ENCODE measurements at places on chromosomes 5 and 9.

GRCh38 chr9:23117616-23118015 is 671.0 kb downstream of the DMRTA1 start:
- H3K27ac ChIP-seq, result no peak overlapping the region
- DNase-seq, result no peak

DNA sequence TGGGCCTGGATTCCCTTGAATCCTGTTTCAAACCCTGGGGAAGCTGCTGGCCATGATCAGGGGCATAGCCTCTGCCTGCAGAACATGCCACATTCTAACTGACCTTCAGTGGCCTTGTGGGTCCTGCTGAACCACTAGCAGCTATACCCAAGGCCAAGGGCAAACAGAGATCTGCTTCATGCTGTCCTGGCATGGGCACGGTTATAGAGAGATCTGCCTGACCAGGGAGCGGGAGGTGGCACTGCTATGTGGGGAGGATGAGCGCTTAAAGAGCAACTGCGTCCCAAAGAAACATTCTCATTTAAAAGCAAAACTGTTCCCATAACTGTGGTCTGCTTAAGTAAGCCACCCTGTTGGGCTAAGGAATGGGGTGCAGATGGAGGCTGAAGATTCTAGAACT is 36.5 kb upstream of the SYNPO start:
- no peak overlapping the region for H3K27ac ChIP-seq
- H3K36me3 ChIP-seq, result no peaks in the 10 kb centered on the region
- no peak for DNase-seq
- peaks cover 9% of the 10 kb centered on the region for H3K4me1 ChIP-seq

DNA sequence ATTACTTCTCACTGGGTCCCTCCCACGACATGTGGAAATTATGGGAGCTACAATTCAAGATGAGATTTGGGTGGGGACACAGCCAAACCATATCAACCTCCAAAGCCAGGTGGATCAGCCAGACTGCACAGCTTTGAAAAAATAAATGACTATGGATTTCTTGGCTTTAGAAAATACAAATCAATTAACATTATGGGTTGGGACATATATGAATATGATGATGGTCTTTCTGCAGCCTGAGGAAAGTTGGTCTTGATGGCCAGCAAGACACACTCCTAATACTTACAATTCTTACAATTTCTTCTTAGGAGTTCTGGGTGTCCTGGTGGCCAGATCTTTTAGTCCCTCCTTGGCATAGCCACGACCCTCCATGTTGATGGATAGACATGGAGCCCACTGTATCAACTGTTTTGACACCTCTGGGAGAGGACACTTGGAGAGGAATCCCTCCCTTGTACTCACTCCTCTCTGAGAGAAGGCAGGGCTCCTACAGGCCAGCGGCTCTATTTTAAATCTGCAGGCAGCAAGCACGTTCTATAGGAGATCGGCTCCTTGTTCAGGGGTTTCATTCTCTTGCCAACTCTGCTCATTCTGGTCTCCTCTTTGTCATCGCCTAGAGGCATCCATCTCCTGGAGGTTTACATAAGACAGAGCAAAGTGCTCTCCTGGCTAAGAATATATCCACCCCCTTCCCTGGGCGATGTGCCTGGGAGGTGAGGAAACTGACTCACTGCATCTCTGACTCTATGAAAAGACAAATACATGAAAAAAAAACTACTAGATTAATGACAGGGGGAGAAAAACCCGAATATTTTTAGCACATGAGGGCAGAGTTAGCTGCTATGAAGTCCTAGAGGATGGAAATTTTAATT is 145.9 kb downstream of the CARTPT start:
- H3K4me1 ChIP-seq, result no peaks in the 10 kb centered on the region
- no peak overlapping the region for H3K4me3 ChIP-seq
- H3K27ac ChIP-seq, result no peak overlapping the region
- DNase-seq, result no peak
- H3K27me3 ChIP-seq, result no peaks in the 10 kb centered on the region

- H3K27ac ChIP-seq, result peak overlapping the region; percentile 5
- DNase-seq, result no peak
- no peaks in the 10 kb centered on the region for H3K27me3 ChIP-seq
- H3K4me1 ChIP-seq, result no peaks in the 10 kb centered on the region
- no peaks in the 10 kb centered on the region for H3K36me3 ChIP-seq
Observed at GRCh38 chr9:130172858-130173665, 858 bp downstream of the NCS1 start.

- H3K36me3 ChIP-seq, result no peaks in the 10 kb centered on the region
- peaks cover 4% of the 10 kb centered on the region for H3K4me1 ChIP-seq
- H3K4me3 ChIP-seq, result no peak overlapping the region
Observed at GRCh38 chr5:137565450-137565849, 66.3 kb upstream of the SPOCK1 start.

DNA sequence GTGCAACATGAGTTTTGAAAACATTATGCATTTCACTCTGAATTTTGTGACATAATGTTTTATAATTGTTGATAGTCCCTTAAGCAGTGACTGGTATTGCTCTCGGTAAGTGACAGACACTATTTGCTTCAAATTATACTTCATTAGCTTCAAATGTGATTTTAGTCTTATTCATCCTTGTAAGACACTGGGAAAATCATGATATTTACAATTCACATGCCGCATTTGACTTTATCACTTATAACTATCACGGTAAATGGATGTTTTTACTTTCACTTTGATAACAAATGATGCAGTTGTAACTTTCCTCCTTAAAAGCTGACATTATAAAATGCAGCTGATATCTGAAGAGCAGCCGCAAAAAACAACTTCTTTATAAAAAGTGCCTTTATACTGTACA is 44.1 kb upstream of the ITGA2 start:
- peak overlapping the region; percentile 26 for H3K4me3 ChIP-seq
- H3K27ac ChIP-seq, result no peak overlapping the region
- no peaks in the 10 kb centered on the region for H3K4me1 ChIP-seq
- no peaks in the 10 kb centered on the region for H3K27me3 ChIP-seq
- no peaks in the 10 kb centered on the region for H3K36me3 ChIP-seq
- no peak for DNase-seq

GRCh38 chr9:86660146-86660943 is 287.0 kb downstream of the GAS1 start:
- no peak for DNase-seq
- H3K36me3 ChIP-seq, result no peaks in the 10 kb centered on the region
- no peaks in the 10 kb centered on the region for H3K27me3 ChIP-seq
- H3K4me3 ChIP-seq, result no peak overlapping the region

DNA sequence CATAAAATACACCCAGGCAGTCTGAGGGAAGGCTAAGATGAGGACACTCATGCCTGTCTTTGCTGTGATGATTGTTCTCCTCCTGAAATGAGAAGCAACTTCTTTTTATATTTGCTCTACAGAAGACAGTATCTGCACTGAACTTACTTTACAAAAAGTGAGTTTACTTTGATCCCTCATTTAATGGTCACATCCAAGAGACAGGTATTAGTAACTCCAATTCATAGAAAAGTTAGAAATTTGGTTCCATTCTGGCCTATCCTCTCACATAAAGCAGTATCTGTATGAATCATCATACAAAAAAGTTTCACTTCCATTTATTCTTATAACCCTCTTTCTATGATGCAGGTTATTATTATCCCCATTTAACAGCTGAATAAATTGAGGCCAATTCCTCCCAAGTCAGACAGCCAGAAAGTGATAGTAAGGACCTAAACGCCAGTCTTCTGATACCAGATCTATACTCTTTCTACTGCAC is 15.2 kb downstream of the TSTD2 start:
- no peak overlapping the region for H3K4me3 ChIP-seq
- H3K36me3 ChIP-seq, result no peaks in the 10 kb centered on the region
- no peaks in the 10 kb centered on the region for H3K4me1 ChIP-seq

GRCh38 chr9:19643875-19644274 is 145.0 kb downstream of the SLC24A2 start:
- H3K27ac ChIP-seq, result no peak overlapping the region
- no peaks in the 10 kb centered on the region for H3K27me3 ChIP-seq

GRCh38 chr9:95116808-95117204 is 200.7 kb downstream of the FANCC start:
- no peak overlapping the region for H3K27ac ChIP-seq
- no peaks in the 10 kb centered on the region for H3K27me3 ChIP-seq
- no peak for DNase-seq
- no peaks in the 10 kb centered on the region for H3K4me1 ChIP-seq
- H3K36me3 ChIP-seq, result no peaks in the 10 kb centered on the region
- no peak overlapping the region for H3K4me3 ChIP-seq

DNA sequence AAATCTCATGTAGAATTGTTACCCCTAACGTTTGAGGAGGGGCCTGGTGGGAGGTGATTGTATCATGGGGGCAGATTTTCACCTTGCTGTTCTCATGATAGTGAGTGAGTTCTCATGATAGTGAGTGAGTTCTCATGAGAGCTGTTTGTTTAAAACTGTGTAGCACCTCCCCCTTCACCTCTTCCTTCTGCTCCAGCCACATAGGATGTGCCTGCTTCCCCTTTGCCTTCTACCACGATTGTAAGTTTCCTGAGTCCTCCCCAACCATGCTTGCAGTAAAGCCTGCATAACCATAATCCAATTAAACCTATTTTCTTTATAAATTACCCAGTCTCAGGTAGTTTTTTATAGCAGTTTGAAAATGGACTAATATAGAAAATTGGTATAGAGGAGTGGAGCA is 1783.7 kb upstream of the CDH9 start:
- no peaks in the 10 kb centered on the region for H3K27me3 ChIP-seq
- no peak overlapping the region for H3K27ac ChIP-seq
- no peak overlapping the region for H3K4me3 ChIP-seq

GRCh38 chr9:14440062-14440461 is 126.1 kb upstream of the NFIB start:
- no peaks in the 10 kb centered on the region for H3K27me3 ChIP-seq
- H3K27ac ChIP-seq, result no peak overlapping the region
- no peak for DNase-seq
- no peaks in the 10 kb centered on the region for H3K4me1 ChIP-seq

GRCh38 chr9:129610473-129611306 is 10.2 kb downstream of the C9orf50 start:
- no peaks in the 10 kb centered on the region for H3K36me3 ChIP-seq
- peak overlapping the region; percentile 58 for H3K4me3 ChIP-seq
- H3K27me3 ChIP-seq, result no peaks in the 10 kb centered on the region
- peak overlapping the region; percentile 91 for H3K27ac ChIP-seq

DNA sequence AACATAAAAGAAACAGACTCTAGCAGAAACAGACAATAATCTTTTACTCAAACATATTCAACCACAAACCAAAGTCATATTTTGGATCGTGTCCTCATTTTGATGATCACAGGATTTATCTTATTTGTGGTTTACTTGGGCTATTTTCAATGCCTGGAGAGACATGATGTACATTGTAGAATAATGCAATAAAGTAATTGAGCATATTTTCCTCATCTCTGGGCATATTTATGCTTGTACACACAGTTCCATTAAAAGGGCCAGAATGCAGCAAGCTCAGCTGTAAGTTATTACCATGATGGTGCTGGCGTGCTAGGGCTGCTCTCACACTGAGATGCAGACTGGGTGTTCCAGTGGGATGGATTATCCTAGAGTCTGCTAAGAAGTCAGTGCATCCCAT is 456.7 kb downstream of the TLE4 start:
- no peak overlapping the region for H3K27ac ChIP-seq
- no peaks in the 10 kb centered on the region for H3K4me1 ChIP-seq
- DNase-seq, result no peak
- H3K27me3 ChIP-seq, result no peaks in the 10 kb centered on the region

DNA sequence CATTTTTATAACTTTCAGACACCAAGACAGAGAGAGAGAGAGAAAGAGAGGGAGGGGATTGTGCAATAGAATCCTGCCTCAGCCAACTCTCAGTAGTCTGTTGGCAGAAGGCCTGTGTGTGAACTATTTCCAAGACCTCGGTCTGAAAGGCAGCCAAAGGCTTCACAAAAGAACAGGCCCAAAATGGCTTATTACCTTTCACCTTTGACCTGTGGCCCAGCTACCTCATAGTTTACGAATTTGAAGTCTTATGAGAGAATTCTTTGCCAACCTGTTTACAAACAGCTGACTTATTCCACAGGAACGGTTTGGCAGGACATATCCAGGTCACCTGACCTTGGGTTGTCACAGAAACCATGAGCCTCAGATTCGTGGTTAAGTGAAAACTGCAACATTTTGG is 48.6 kb downstream of the NR2F1-AS1 start:
- peak overlapping the region; percentile 43 for H3K27ac ChIP-seq
- no peak for DNase-seq
- H3K4me3 ChIP-seq, result no peak overlapping the region
- no peaks in the 10 kb centered on the region for H3K4me1 ChIP-seq
- no peaks in the 10 kb centered on the region for H3K27me3 ChIP-seq
- peaks cover 4% of the 10 kb centered on the region for H3K36me3 ChIP-seq

- no peaks in the 10 kb centered on the region for H3K4me1 ChIP-seq
- H3K36me3 ChIP-seq, result no peaks in the 10 kb centered on the region
- DNase-seq, result no peak
- no peaks in the 10 kb centered on the region for H3K27me3 ChIP-seq
- no peak overlapping the region for H3K27ac ChIP-seq
Observed at GRCh38 chr9:21234153-21234687, 5.6 kb downstream of the IFNA14 start.

- no peaks in the 10 kb centered on the region for H3K4me1 ChIP-seq
- H3K27ac ChIP-seq, result no peak overlapping the region
- no peaks in the 10 kb centered on the region for H3K27me3 ChIP-seq
- no peak overlapping the region for H3K4me3 ChIP-seq
Observed at GRCh38 chr9:98929071-98929470, 14.6 kb upstream of the COL15A1 start.

DNA sequence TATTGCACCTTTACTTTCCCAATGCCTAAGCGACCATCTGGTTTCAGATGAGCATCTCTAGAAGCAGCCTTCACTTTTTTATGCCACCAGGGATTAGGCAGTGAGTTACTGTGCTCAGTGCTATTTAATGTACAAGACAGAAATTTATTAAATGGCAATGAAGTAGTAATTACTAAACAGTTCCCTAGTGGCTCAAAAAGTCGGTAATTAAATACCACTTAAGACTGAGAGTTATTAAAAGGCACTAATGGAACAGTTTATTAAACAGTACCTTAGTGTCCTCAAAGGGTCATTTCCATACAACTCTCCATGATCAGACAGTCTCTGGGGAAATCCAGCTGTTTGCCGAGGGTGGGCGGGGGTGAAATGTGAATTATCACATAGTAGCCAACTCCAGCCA is 42.3 kb downstream of the LHFPL2 start:
- H3K27me3 ChIP-seq, result no peaks in the 10 kb centered on the region
- H3K36me3 ChIP-seq, result no peaks in the 10 kb centered on the region
- no peak overlapping the region for H3K4me3 ChIP-seq
- DNase-seq, result no peak

Measured in breast epithelium (tissue), 4 donors.